H1 (cell line): ENCODE measurements at places on chromosomes 7 and 10.
A peak's percentile ranks its signal among the peaks of the same experiment; 100 is the strongest.

GRCh38 chr10:24358022-24358421 lies 149.1 kb downstream of the KIAA1217 start:
- no peak for DNase-seq

DNA sequence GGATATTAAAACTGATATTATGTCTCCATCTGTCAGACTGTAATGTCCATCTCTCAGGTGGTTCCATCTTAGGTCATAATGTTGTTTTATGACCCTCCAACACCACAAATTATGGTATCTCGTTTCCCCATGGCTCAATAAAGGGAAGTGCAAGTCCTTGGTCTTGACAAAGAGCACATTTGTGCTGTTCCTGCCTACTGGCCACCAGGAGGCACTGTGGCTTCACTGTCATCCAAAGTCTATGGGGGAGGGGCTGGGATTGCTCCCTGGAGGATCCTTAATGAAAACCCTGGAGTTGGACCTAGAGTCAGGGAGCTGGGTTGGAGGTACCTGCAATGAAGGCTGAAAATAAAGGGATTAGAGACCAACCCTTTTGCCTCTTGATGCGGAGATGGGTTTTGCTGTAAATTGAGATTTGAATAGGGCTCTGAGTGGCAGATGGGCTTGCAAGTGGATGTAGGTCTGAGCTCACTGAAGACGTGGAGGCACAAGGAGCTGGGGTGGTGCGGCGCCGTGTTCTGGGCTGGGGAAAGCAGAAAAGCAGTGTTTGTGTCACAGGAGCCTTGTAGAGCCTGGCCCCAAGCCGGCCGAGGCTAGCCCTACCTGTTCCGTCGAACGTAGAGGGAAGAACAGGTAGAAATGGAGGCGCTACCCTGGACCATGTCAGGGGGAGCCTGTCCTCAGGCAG lies 180.5 kb upstream of the PRSS58 start:
- DNase-seq = peak; percentile 61

- peak; percentile 82 for DNase-seq
Observed at GRCh38 chr10:114458955-114459354, 54.7 kb upstream of the AFAP1L2 start.

GRCh38 chr7:24812305-24812945 lies 55.2 kb upstream of the GSDME start:
- no peak for DNase-seq

GRCh38 chr10:120887482-120887881 lies 36.3 kb downstream of the WDR11 start:
- no peak for DNase-seq

DNA sequence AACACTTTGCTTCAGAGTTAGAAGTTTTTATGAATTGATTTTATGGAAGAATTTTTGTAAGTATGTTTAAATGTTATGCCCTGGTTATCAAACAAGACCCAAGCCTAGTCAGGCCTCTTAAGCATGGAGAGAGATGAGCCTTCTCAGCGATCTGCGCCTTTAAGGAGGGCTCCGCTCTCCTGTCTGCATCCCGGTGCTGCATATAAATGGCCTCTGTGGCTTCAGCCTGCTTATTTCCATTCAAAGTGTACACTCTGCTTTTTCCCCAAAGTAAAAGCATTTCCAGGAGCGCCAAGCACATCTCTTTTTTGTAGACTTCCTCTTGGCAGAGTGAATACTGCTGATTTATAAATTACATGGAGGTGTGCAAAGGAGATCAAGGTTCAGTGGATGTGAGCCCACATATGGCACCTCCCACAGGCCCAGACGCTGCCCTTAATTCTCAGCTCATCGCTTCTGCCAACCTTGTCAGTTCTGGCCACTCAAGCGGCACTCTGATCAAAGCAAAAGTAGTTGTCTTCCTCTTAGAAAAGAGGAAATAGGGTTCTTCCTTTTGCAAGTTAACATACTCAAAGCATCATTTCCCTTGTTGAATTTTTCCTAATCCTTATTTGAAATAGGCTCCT lies 70.0 kb upstream of the SFMBT2 start:
- DNase-seq = no peak

GRCh38 chr7:132251327-132251659 lies 325.0 kb downstream of the PLXNA4 start:
- no peak for DNase-seq

DNA sequence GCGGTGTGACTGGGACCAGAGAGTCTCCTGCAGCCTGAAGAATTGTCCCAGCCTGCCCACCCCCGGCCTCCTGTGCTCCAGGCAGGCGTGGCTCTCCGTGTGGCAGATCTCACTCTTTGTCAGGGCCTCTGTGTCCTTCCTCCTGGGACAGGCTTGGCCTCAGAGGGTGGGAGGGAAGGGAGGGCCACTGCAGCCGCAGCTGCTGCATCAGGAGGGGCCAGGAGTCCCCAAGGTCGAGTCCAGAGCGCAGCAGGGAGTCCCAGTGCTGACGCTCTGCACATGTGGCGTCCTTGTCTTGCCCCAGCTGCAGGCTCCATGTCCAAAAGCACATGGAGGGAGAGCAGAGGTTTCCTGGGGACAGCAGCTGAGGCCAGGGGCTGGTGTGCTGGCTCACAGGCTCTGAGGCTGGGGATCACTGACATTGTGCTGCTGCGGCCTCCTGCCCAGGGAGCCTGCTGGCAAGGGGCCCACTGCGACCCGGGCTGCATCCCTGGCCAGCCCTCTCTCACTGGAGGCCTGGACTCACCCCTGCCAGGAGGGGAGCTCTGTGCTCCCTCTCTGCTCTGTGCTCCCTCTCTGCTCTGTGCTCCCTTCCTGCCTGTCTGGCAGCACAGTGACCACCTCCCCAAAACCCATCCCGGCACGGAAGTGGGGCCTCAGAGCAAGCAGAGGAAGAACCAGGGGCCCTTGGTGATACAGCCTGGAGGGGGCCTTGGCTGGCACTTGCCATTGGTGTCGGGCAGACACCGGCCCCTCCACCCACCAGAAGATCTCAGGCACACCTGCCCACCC lies 114.6 kb upstream of the RET start:
- DNase-seq = peak; percentile 42

DNA sequence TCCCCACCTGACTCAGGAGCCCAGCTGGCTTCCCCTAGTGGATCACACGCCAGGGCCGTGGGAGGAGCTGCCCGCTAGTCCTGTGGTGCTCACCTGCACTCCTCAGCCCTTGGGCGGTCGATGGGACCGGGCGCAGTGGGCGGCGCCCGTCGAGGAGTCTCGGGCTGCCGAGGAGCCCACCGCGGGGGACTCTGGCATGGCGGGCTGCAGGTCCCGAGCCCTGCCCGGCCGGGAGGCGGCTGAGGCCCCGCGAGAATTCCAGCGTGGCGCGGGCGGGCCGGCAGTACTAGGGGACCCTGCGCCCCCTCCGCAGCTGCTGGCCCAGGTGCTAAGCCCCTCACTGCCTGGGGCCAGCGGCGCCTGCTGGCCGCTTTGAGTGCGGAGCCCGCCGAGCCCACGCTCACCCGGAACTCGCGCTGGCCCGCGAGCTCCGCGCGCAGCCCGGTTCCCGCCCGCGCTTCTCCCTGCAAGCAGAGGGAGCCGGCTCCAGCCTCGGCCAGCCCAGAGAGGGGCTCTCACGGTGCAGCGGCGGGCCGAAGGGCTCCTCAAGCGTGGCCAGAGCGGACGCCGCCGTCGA lies 367.9 kb downstream of the TYW1 start:
- peak; percentile 65 for DNase-seq
